ENCODE measurements at places on chromosomes 11 and 22.

GRCh38 chr11:86415026-86415425 is 40.3 kb downstream of the CCDC81 start:
- DNase-seq: no peak

GRCh38 chr22:39244496-39245129 is at the start of gene PDGFB:
PDGFB (minus strand) TSS chr22:39244982; CDS start chr22:39243963, 1,019 bp downstream.
- peak; percentile 19 for DNase-seq

DNA sequence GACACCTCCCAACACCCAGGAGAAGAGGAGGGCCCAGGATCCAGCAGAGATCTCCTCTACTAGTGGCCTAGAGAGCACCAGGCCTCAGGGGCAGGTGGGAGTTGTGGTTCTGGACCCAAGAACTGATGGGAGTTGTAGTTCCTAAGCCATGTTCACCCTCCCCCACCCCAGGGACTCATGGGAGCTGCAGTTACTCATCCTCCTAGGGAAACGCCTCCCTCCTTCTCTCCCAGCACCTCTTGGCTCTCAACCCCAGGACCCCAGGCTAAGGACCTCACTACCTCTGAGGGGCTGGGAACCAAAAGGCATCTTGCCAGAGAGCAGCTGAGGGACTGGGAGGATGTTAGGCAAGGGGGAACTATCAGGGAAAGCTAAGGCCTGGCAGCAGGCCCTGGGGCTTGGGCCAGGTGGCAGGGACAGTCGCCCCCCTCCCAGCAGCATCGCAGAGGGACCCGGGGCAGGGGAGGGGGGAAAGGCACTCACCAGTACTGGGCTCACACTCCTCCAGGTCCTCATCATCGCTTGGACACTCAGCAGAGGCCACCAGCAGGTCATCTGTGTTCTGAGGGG is 28.9 kb downstream of the SLC22A12 start:
- no peak for DNase-seq

GRCh38 chr11:60785806-60786361 is 751 bp downstream of the MS4A10 start:
- DNase-seq: no peak

GRCh38 chr11:77068457-77069335 is 1.9 kb downstream of the CAPN5 start:
- no peak for DNase-seq

DNA sequence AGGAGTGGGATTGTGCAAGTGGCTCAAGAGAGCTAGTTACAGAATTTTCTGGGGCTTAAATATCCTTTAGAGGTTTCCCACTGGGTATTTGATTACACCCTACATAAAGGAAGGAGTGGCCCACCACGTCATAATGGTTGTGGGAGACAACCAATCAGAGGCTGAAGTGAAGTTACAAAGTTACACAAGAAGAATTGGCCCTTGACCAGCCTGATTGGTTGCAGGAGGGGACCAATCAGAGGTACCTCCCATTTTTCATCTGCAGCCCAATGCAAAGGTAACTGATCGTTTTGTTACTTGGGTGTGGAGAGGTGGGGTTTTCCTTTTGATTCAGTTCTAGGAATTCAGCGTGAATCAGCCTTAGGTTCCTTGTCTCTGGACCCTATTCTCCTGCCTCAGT is 430.5 kb upstream of the FAT3 start:
- no peak for DNase-seq

DNA sequence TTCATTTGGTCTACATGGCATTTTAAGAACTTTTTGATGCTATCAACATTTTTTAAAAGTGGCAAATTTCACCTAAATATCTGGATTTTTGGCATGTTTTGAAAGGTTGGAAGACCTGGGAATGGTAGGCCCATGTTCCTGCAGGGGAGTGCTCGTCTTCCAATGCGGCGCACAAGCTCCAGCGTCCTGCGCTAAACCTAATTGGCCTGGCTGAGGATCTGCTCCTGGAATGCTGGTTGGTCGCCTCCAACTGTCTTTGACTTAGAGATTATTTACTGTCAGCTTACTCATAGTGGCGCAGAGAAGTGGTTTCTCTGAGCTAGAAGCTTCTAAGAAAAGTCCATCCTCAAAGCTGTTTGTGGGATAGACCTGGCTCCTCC is 626 bp upstream of the LIMK2 start:
- no peak for DNase-seq

- no peak for DNase-seq
Measured at GRCh38 chr11:75313513-75314272, 37.8 kb downstream of the ARRB1 start.

DNA sequence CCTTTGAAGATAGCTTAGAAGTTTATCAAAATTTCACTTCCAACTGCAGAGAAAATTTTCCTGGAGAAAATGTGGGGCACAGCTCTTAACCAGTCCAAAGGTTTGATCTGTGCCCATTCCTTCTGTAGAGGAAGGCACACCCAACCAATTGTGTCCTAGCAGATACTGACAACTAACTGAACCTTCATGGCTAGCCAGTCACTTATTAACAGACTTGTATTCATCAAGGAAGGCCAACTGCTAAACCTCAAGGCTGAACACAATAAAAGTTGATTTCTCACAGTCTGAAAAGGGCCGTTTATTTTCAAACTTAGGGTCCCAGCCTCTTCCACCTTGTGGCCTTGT is 19.5 kb downstream of the SYT13 start:
- DNase-seq: no peak

GRCh38 chr11:113286509-113287497 is 27.6 kb upstream of the TTC12 start:
- DNase-seq: no peak

DNA sequence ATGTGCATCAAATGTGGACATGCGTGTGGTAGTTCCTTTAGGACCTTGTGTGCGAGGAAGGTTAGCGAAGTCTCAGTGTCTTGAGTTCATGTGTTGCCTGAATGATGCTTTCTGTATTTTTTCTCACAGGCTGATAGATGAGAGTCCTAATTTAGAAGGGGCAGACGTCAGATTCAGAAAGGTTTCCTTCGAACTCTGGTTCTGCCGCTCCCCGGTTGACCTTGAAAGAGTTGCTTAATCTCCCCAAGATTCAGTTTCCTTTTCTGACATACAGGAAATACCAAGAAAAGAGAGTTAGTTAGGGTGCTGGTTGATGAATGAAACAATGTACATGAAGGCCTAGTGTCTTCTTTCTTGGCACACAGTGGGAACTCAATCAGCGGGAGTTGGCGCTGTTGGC is 35.9 kb upstream of the TTC12 start:
- DNase-seq: no peak

DNA sequence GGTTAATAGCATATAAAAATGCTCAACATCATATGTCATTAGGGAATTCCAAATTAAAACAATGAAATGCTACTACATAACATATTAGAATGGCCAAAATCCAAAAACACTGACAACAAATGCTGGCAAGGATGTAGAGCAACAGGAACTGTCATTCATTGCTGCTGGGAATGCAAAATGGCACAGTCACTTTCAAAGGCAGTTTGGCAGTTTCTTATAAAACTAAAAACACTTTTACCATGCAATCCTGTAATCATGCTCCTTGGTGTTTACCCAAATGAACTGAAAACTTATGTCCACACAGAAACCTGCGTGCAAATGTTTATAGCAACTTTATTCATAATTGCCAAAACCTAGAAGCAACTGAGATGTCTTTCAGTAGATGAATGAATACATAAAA is 105.1 kb downstream of the ARHGAP32 start:
- no peak for DNase-seq

DNA sequence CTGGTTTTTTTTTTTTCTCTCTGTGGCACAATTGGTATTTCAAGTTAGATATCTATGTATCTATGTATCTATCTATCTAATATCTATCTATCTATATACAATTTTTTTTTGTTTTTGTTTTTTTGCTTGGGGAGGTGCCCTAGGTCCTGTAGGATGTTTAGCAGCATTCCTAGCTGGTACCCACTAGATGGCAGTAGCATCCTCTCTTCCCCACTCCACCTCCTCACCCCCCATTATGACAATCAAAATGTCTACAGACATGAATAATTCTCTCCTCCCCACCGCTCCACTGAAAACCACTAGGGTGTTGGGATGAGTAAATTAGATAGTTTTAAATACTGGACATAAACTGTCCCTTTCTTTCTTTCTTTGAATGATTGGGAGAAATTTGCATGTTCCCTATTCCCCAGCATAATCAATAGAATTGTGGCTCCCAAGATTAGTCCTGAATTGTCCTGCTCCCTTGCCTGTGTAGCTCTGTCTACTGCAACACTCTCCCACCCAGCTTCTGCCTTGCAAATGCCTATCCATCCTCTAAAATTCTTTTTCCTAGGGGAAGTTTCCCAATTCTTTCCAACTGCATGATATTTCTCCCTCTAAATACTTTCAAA is 1152.4 kb downstream of the LRRC4C start:
- no peak for DNase-seq

DNA sequence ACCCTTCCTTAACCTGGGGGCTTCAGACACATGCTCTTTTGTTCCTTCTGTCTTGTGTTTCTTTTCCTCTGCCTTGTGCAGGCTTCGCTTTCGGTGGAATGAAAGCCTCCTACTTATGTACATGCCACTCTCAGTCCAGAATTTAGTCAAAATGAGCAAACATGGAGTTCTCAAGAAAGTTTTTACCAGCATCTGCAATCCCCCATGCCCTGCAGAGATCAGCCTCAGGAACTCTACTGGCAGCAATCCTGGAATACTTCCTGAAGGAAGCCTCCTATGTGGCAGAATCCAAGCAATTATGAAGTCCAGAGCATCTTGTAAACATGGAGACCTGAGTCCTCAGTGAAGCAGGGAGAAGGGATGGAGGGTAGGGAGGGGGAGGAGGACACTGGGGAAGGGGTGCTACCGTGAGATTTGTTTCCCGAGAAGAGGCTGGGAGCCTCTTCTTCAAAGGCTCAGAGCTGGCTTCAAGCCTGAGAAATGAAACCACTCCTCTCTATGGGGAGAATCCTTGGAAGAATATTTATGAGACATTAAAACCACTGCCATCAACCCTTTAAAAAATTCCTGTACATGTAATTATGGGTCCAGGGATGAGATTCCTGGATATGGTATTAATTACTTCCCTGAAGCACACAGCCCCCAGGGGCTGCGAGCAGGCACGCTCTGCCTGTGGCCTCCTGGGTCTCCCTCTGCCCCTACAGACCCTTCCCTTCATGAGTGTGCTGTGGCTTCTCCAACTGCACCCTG is 58.4 kb downstream of the TENM4 start:
- no peak for DNase-seq

DNA sequence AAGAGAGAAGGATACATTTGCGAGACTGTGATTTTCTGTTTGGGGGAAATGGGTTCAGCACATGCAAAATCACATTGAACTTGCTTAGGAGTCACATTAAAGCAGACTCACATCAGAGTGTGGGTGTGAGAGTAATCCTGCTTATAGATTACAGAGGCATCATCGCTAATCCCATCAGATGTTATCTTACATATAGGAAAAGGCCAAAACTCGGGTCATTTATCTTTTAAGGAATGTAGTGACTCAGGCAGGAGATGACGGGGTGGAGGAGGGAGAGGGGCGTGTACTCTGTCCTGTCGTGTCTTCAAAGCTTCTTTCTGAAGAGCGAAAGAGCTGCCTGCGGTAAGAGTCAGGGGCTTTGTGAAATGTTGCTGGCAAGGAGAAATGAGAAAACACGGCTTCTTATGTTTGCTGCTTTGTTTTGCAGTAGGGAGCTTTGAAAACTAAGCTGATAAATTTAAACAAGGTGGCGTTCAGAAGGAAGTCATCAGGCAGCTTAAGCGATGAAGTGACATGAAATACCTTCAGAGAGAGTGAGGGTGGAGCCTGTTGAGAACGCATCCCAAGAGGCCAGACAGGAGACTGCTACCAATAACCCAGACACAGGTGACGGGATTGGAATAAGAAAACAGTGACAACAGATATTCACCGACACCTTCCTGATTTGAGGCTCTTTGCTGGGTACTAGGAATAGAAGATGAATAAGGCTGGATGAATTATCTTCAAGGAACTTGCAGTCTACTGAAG is 2.2 kb upstream of the C11orf16 start:
- no peak for DNase-seq

DNA sequence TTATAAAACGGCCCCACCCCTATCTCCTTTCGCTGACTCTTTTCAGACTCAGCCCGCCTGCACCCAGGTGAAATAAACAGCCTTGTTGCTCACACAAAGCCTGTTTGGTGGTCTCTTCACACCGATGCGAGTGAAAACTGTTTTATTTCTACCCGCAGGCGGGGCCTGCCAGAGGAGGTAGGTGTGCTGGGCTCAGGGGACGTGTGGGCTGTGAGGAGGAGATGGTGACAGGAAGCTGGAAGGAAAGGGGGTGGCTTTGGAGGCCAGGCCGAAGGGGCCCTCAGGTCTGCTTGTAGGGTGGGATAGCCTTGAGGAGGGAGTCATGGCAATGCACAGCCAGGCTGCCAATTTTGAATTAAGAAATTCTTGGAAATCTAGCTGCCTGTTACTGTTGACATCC is 21.3 kb upstream of the KRTAP5-7 start:
- DNase-seq: no peak

- no peak for DNase-seq
Measured at GRCh38 chr11:86977441-86978050, 22.4 kb upstream of the FZD4 start.

DNA sequence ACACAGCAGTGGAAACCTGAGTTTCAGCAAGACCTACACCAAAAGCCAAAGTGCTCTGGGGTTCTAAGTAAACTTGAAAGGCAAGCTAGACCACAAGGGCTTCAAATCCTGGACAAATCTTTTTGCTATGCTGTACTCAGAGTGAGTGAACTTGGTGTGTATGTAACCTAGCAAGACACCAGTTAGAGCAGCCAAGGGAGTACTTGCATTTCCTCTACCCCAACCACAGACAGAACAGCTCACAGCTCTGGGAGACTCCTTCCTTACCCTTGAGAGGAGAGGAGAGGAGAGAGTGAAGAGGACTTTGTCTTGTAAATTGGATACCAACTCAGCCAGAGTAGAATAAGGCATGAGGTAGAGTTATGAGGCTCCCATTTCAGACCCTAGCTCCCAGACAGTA is 71.4 kb downstream of the CTSC start:
- DNase-seq: no peak

DNA sequence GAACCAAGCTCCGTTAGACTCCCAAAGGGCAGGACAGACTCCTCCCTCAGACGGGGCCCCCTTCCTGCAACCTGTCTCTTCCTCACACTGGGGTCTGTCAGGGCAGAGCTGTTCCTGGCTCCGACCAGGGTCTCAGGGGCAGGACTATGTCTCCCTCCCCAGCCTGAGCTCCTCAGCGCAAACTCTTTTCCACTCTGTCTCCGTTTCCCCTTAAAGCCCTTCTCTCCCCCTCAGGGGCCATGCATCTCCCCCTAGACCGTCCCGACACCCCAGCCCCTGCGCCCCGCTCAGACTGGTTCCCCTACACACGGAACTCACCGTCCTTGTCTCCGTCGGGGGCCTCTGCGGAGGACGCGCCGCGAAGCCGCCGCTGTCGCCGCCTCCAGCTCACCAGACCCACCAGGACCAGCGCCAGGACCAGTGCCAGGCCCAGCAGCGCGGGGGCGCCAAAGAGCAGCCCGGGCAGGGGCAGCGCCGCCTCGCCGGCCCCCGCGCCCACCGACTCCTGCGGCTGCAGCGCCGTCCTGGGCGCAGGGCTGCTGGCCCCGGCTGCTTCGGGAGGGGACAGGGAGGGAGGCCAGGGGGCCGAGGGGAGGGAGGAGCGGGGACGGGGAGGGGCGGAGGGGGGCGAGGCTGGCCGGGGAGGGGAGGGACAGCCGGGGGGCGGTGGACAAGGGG is 684 bp downstream of the TNFRSF13C start:
- peak; percentile 81 for DNase-seq

All from CD4-positive, alpha-beta T cell treated with Interleukin-1 beta for 1 hour (primary cell).